Left kidney (tissue), 8 donors: ENCODE measurements at places on chromosomes 3 and 15. TPM values are rescaled to one million over a fixed set of nuclear protein-coding genes. Genes with fewer than 3 reads are reported as not detected.

RPS17 gene
- polyA plus RNA-seq: 1,751 TPM

TUSC7 gene
- polyA plus RNA-seq: not detected

IGSF11 gene
- polyA plus RNA-seq: 5.8 TPM

IL17RE gene
- polyA plus RNA-seq: 18.6 TPM

RASL12 gene
- 6.1 TPM for polyA plus RNA-seq

CPNE9 gene
- polyA plus RNA-seq: not detected

GALNT15 gene
- polyA plus RNA-seq: 2.1 TPM

SPINK8 gene
- 0.43 TPM for polyA plus RNA-seq

ADGRG7 gene
- polyA plus RNA-seq: not detected

ZSCAN29 gene
- 36.0 TPM for polyA plus RNA-seq

CRABP1 gene
- polyA plus RNA-seq: 32.3 TPM

THSD4 gene
- polyA plus RNA-seq: 30.2 TPM

PLA2G4E gene
- polyA plus RNA-seq: not detected

DNA sequence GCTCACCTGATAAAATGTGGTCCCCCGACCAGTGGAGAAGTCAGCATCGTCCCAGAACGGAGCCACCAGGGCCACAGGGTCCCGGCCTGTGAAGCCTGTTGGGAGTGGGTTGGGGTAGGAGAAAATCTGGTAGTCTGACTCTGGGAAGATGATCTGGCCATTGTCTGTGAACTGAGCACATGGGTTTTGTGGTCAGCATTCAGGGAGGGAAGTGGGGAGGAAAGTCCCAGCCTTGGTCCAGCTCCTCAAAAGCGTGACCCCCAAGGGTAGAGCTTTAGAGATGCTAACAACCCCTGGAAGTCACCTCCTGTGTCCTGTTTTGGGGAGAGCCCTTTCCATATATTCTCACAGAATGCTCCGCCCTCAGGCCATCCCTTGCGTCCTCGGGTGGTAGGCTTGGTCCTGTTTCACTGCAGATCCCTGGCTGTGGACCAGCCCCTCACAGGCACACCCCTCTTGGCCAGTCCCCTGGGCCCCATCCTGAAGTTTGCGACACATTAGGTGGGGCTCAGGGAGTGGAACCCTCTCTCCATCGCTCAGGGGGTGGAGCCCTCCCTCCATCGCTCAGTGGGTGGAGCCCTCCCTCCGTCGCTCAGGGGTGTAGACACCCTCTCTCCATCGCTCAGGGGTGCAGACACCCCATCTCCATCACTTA lies 40.0 kb downstream of the MUC4 start:
- DNase-seq: no peak

- no peak for DNase-seq
Measured at GRCh38 chr15:68511073-68511991, 67.5 kb upstream of the CORO2B start.

DNA sequence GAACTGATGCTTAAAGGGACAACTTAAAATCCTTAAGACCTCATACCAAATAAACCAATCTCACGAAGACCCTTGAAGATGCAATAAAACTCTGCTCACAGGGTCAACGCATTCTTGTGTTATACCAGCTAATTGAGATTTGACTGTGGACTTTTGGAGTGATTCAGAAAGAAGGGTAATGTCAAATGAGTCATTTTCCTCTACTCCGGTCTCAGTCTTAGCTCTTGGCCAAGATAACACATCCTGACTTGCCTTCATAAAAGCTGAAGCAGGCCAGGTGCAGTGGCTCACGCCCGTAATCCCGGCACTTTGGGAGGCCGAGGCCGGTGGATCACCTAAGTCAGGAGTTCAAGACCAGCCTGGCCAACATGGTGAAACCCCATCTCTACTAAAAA lies 3.8 kb downstream of the PKM start:
- DNase-seq: no peak

GRCh38 chr3:142716102-142716501 lies 7.7 kb upstream of the TRPC1 start:
- no peak for DNase-seq

DNA sequence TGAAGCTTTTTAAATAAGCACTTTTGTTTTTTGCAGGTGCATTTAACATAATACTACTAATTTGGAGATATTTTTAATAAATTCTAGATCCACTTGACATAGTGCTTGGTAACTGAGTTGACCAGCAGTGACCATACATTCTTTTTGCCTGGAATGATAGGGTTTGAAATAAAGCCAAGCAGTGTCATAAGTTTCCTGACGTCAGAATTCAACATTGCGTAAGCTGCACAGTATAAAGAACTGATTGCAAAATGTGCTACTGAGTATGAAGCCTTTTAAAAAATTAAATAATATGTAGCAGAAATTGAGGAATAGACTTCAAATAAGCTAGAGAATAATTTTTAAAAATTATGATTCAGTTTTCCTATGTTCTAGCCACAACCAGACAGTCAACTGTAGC lies 454.6 kb upstream of the ARPP21 start:
- no peak for DNase-seq

GRCh38 chr3:71956716-71957115 lies 171.8 kb upstream of the PROK2 start:
- DNase-seq: no peak

DNA sequence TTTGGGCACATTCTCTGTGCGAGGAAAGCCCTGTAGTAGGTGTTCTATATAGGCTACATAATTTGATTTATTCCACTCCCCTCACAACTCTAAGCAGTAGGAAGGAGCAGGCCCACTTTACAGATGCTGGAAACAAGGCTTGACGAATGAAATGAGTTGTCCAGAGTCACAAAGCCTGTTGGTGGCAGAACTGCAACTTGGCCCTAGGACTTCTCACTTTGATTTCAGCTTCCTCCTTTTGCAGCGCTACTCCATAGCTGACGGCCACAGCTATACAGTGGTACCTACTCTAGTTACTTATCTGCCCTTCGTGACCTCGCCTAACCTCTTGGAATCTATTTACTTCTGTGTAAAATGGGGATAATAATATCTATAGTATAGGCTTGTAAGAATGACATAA lies 2.5 kb upstream of the IRAK2 start:
- DNase-seq: no peak

DNA sequence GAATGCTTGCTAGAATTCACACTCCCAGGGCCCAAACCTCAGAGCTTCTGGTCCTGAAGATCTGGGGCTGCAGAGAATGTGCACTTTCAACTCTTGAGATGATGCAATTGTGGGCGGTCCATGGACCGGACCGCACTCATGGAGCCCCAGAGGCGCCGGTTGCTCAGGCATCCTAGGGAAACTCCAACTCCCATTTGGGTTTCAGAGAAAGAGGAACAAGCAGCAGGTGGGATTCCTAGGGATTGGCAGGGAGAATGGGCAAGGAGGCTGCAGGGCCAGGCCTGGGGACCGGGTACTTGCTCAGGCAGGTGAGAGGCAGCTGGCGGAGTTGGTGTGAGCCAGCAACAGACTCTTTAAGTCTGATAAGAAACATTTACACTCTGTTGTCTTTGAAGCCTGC lies 3.5 kb downstream of the NOX5 start:
- no peak for DNase-seq

DNA sequence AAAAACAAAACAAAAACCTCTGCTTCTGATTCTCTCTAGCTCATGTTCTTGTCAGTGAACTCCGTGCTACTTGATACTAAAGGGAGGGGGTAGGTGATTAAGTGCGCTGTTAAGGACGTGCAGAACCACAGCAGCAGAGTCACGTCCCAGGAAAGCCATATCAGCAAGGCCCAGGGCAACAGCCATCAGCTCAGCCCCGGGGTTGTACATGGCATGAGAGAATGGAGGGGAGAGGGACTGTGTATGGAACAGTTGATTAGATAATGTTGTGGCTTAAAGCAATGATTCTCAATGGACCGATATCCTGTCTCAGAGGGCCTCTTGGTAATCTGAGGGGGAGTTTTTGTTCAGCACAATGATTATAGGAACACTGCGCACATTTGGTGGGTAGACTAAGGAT lies 27.6 kb downstream of the C2CD4A start:
- DNase-seq: no peak

DNA sequence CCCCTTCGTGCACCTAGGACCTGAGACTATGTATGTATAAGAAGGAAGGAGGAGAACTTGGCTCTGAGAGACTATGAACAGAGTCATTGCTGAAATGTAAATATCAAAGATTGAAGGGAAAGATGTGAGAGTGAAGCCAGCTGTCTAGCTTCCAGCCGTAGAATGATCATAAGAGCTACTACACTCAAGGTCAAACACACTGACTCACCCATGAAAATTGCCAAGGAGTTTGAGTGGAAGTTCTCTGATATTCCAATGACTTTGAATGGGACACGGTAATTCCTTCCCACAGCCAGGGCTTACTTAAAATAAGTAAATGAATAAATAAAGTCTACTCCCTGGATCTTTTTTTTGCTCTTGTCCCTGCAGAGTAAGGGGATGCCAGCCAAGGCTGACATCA lies 398.9 kb upstream of the TPRG1 start:
- DNase-seq: no peak

DNA sequence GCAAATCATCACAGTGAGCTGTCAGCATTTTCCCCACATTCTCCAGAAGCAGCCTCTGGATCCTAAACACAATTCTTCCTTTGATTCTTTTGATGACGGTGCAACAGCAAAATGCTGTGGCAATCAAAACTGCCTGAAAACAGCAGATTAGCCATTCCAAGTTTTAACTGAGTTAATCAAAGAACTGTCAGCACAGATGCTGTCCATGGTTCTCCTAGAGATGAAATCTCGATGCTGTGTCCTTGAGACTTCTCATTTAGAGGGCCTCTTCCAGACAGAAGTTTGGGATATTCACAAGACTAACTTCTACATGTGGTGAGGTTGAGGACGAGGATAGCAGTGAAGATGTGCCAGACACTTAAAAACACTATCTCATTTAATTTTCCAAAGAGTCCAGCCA lies 50.4 kb upstream of the GYG1 start:
- no peak for DNase-seq

- no peak for DNase-seq
Measured at GRCh38 chr3:195757438-195757770, 36.6 kb downstream of the MUC20 start.

GRCh38 chr3:185582236-185582635 lies 3.9 kb upstream of the SENP2 start:
- DNase-seq: no peak

GRCh38 chr3:42749753-42750231 lies 23.3 kb downstream of the CCDC13 start:
- DNase-seq: no peak

- peak; percentile 79 for DNase-seq
Measured at GRCh38 chr3:186930143-186930640, at the start of gene ST6GAL1. ST6GAL1 (plus strand) TSS chr3:186930526; CDS start chr3:187042704, 112,178 bp downstream.

- no peak for DNase-seq
Measured at GRCh38 chr15:35481992-35482391, 64.0 kb downstream of the DPH6 start.

- no peak for DNase-seq
Measured at GRCh38 chr15:55710286-55710685, 32.7 kb downstream of the PRTG start.

DNA sequence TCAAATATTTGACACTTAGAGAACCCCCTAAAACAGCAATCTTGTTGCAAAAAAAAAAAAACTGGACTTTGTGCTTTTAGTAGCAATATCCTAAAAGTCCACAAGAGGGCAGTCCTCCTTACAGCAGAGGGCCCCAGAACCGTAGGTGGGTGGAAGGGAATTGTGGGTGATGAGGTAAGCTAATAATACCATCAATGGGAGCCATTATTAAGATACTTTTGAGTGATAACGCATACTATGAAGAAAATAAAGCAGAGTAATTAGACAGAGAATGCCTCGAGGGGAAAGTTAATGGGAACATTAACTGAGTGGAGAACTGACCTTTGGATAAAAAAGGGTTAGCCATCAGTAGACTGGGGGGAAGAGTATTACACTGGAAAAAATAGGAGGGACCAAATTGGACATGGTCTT lies 229.9 kb downstream of the THRB start:
- DNase-seq: peak; percentile 18

- DNase-seq: peak; percentile 37
Measured at GRCh38 chr3:15796771-15797641, 773 bp downstream of the ANKRD28 start.

DNA sequence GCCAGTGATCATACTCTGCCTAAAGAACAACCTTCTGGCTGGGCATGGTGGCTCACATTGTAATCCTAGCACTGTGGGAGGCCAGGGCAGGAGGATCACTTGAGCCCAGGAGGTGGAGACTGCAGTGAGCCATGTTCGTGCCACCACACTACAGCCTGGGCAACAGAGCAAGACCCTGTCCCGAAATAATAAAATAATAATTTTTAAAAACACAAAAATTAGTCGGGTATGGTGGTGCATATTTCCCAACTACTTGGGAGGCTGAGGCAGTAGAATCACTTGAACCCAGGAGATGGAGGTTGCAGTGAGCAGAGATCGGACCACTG lies 34.5 kb upstream of the ARID3B start:
- DNase-seq: no peak

DNA sequence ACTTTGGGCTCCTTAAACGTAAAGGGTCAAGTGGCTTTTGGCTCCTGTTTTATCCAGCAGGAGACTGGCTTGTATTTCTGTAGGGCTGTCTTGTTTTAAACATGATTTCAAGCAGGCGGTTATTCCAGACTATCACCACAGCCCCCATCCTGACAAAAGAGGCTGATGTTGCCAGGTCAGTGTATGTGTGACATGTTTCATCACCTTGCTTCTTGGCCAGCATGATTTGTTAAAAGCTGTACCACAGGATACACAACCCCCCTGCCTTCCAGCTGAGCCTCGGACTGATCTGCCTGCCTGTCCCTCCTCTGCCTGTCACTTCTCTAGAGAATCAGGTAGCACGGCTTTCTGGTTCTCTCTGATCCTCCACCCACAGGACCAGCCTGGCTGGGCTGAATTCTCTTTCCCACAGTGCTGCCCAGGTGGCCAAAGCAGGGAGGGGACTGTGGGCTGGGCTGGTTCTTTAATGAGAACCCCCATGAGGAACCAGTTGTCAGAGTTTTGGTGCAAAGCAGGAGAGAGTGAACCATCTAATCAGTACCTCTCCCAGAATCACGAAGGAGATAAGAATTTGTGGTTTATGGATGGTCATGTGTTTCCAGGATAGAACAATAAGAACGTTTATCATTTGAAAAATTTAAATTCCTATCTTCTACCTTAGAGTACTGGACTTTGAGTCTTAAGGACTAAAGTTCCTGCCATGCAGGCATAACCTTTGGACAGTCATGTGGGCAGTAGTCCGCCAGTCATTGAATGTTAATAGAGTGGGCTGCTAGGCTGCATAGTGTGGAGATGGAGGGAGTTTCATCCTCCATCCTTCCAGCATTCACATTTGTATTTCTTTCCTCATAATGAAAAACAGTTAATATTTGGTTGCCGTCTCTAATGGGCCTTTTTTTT lies 8.8 kb downstream of the ABHD6 start:
- DNase-seq: no peak

DNA sequence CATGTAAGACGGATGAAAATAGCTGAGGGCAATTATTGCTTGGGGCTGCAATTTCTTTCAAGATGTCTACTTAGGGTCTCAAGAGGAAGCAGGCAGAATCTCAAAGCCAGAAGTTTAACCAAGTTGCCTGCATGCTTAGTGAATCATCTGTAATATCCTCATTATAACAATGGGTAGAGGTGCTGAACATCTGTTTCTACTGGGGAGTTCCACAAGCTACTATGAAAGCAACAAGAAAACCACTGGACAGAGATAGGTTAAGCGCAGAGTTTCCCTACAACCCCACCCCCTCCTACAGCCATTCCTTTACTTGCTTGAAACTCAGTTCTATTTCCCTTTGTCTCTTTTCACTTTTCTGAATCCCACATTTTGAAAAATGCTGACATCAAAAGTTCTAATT lies 759.4 kb upstream of the GBE1 start:
- DNase-seq: no peak
